RWPE1 (cell line): ENCODE measurements at places on chromosomes 12 and 14.

- no peak for DNase-seq
Observed at GRCh38 chr12:42730291-42730690, 140.7 kb upstream of the PRICKLE1 start.

- DNase-seq: no peak
Observed at GRCh38 chr12:54311051-54311450, 10.2 kb upstream of the NFE2 start.

DNA sequence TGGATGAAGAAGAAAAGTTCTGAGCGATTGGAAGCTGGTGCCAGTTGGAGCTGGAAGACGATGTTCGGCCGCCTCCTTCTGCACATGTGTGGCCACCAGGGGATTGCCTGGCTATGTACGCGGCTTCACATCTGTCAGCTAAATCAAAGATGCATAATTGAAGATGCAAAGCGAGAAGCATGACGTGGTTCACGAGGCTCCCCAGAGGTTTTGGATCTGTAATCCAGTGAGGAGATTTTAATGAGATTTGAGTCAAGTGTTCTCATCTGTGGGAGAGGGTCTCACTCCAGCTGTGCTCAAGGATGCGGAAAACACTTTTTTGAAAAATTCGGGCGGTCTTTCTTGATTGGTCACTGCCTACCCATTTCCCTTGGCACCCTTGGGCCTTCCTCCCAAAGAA is 94.6 kb downstream of the PAX9 start:
- DNase-seq: no peak

- DNase-seq: peak; percentile 77
Observed at GRCh38 chr12:46160101-46160980, 108.5 kb downstream of the SLC38A1 start.

DNA sequence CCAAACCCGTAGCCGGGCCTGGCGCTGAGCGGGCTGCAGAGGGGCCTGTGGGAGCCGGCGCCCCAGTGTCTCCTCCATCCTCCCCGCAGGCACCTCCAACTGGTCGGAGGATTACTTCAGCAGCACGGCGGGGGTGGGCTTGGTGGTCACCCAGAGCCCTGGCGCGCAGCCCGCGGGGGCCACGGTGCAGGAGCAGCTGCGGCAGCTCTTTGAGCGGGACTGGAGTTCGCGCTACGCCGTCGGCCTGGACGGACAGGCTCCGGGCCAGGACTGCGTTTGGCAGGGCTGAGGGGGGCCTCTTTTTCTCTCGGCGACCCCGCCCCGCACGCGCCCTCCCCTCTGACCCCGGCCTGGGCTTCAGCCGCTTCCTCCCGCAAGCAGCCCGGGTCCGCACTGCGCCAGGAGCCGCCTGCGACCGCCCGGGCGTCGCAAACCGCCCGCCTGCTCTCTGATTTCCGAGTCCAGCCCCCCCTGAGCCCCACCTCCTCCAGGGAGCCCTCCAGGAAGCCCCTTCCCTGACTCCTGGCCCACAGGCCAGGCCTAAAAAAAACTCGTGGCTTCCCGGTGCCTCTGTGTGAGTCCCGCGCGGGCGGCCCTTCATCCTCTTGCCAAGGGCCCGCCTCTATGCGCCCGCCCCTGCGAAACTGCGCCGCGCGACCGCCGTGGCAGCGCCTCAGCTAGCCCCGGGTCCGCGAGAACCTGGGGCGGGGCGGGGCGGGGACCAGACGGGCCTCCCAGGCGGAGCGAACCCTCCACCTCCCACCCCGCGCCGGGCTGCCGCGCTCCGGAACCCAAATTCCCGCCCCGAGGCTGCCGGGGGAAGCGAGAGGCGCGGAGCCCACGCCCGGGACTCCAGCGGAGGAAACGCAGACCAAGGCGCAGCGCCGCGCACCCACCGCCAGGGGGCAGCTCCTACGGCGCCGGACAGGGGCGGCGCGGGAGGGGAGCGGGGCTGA is 8.3 kb downstream of the PLD4 start:
- DNase-seq: peak; percentile 87

DNA sequence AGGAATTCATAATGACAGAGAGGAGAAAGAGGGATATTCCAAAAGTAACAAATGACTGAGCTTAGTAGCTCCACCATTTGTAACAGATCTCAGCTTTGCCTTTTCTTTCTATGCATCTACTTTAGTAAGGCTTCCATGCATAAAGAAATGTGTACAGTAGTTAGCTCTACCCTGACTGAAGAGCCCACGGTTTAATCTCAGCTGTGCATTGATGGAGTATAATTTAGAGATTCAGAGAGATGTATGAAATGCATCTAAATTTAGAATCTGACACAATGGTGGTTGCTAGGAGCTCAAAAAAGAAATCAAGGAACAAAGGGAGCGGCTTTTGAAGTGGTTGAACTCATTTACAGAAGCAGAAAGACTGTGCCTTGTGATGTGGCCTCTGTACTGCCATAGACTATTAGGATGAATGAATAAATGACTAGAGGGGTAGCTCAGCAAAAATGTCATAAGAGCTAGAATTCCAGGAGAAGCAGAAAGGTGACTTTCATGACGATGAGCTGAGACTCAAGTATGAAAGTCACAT is 838.6 kb downstream of the RPS29 start:
- no peak for DNase-seq

DNA sequence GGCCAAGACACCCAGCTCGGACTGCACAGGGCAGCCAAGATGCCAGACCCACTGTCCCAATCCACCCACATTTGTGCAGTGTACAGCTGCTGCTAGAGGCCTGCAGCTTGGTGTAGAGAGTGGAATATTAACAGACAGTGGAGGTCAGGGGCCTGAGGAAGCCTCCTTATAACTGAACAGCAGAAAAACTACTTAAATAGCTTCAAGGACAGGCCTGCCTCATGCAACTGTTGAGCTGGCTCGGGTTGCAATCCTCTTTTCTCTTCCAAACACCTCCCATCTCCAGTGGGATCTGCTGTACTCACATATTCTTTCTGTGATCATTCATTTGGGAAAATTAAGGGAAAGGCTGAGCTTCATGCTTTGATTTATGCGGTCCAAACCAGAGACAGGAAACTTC is 1043.2 kb upstream of the TMEM132C start:
- DNase-seq: no peak

GRCh38 chr14:85974602-85975001 is 444.7 kb downstream of the FLRT2 start:
- DNase-seq: no peak

DNA sequence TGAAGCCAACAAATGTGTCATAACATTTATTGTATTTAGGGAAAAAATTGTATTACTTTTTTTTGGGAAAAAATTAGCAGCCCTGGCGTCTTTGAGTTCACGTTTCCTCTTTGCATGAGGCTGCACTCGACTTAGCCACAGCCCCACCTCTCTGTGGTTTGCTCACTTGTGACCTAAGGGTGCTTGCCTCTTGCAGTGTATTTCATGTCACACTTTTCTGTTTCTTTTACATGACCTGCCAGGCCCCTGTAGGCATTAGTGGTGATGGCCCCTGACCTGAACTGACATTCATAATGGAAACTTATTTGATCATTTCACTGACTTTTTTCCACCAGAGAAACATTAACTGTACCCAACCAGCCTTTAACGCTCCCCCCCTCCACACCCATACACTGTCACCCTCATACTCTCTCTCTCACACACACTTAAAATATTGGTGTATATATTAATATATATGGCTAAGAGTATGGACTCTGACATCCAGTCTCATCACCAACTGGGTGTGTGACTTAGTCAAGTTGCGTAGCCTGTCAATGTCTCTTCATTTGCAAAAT is 122.9 kb downstream of the PRKCH start:
- no peak for DNase-seq

DNA sequence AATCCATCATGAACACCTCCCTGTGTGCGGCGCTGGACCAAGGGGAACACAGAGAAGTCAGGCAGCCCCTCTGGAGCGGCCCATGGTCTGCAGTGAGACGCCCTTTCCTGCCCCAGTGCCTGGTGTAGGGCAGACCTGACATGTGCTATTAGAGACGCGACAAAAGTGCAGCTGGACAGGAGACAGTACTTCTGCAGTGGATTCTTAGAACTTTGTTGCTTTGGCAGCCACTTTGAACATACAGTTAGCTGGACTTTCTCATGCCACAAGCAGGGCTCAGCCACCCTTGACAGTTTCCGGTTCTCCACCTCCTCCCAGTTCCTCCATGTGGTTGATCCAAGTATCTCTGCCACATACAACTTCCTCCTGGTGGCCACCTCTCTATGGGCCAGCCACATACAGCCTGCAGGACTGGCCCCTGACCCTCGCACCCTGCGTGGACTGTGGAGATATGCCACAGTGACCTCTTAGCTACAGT is 45.9 kb downstream of the LGMN start:
- DNase-seq: no peak

DNA sequence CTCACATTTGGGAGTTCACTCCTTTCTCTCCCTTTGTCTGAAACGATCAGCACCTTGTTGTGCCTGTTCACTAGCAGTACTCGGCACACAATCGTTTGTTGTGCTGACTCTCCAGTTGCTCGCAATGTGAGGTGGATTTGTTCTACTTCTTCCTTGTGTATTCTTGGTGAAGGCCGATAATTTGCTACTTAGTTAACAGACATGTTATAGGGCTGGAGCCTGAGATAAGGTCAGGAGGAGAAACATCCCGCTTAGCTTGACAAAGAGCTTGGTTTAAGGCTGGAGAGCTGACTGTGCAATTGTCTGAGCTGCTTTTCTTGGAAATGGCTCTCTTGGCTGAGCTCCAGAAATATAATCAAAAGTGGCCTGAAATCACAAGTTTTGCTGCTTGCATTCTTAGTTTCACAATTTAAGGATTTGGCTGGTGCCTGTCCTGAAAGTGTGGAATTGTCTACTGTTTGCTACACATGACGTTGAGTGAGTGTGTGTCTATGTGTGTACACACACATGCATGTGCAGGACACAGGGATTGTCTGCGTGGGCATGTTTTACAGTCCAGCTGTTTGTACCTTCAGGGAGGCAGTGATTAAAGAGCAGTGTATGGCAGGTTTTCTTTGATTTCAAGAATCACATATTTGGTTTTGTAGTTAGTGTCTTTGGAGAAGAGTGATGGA is 77.7 kb downstream of the ARF6 start:
- DNase-seq: no peak

- DNase-seq: no peak
Observed at GRCh38 chr14:90005939-90006530, 50.3 kb downstream of the TDP1 start.

- DNase-seq: peak; percentile 66
Observed at GRCh38 chr12:53046655-53047220, 3.1 kb upstream of the TNS2 start.

DNA sequence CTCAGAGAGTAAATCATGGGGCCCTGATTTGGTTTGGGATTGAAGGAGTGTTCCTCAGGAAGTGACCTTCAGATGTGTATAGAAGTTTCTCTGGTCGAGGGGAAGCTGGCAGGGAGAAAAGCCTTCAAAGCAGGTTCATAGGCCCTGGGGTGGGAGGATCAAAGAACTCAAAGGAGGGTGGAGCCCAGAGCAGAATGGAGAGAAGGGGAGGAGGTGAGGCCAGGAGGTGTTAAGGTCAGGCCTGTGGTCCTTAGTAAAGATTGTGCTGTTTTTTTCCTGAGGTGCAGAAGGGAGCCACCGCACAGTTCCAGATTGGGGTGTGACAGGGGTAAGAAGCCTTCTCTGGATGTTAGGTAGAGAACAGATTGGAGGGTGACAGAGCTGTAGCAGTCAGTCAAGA is 9.7 kb upstream of the CFAP251 start:
- DNase-seq: no peak

GRCh38 chr12:116549993-116550392 is 9.2 kb upstream of the MAP1LC3B2 start:
- DNase-seq: no peak

GRCh38 chr12:96995861-96996260 is 88.8 kb downstream of the NEDD1 start:
- no peak for DNase-seq

GRCh38 chr12:5777451-5777850 is 167.6 kb downstream of the ANO2 start:
- DNase-seq: no peak

DNA sequence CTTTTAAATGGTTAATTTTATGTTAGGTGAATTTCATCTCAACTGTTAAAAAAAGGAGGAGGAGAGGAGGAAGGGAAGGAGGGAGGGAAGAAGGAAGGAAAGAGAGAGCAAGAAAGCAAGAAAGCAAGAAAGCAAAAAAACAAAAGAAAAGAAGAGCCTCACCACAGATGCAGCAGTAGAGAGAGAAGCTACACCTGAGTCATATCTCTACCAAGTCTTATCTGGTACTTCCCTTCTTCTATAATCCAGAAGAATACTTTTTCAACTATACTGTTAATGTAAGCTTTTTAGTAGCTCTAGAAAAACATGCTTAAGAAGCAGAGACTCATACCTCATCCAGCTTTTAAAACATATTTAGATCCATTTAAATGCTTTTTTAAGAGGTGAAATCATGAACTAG is 5.6 kb upstream of the IL26 start:
- no peak for DNase-seq

GRCh38 chr12:77010691-77011548 is 54.4 kb downstream of the E2F7 start:
- peak; percentile 74 for DNase-seq
